Activated gamma-delta T cell treated with Interleukin-2 at 50 U/mL for 16 hours (primary cell): ENCODE measurements at places on chromosomes 7 and 10.

DNA sequence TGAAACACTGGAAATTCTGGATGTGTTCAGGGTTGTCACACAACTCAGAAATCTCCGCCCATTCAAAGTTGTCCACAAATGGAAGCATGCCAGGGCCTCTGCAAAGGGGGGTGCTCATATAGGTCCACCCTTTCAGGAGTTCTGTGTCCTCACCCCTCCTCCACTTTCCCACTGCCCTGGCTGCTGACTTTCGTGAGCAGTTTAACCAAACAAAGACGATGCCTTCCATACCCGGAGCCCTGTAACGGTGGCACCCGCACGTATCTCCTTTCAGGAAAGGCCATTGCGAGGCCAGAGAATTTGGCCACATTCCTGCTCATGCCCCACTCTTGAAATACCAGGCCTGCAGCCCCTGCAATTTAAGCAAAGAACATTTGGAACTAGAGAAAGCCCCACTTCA is 1.4 kb downstream of the CPXM2 start:
- no peak for DNase-seq

GRCh38 chr10:70982443-70982842 is 94.1 kb upstream of the PCBD1 start:
- no peak for DNase-seq

- no peak for DNase-seq
These were observed 32.3 kb downstream of the PALD1 start for GRCh38 chr10:70510904-70511303.

- no peak for DNase-seq
These were observed 218.2 kb upstream of the FRMD4A start for GRCh38 chr10:14548970-14549369.

DNA sequence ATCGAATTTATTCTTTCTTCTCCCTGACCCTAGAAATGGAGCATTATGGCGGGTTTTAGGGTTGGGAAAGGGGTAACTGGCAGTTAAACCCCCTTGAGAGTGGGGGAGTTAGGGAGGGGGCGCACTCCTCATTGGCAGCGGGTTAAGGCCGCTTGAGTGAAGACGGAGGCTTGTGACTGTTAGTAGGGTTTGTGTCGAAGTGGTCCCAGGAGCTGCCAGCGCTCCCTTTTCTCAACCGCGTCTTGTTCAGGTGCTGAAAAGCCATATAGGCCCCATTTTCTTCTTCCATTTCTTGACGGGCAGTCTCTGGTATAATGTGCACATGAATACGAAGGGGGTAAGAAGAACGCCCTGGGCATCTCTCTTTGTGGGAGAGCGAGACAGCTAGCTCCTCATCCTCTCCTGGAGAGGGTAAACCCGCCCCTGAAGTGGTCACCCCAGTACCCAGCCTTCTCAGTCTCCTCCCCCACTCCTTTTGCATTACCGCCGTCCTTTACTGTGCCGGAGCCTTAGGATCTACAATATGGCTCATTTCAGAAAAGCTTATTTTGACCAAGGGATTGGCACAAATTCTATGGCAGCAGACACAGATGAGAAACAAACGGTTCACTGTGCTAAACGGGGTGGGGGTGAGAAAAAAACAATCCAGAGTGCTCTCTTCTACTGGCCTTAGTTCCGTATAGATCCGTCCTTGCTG is 836 bp downstream of the KMT2E start:
- peak; percentile 49 for DNase-seq
